Cortex of kidney (tissue), 1 donor: ENCODE measurements at places on chromosomes 6 and 20.

GRCh38 chr6:170439366-170440361 lies 113.4 kb downstream of the PSMB1 start:
- DNase-seq, result no peak

DNA sequence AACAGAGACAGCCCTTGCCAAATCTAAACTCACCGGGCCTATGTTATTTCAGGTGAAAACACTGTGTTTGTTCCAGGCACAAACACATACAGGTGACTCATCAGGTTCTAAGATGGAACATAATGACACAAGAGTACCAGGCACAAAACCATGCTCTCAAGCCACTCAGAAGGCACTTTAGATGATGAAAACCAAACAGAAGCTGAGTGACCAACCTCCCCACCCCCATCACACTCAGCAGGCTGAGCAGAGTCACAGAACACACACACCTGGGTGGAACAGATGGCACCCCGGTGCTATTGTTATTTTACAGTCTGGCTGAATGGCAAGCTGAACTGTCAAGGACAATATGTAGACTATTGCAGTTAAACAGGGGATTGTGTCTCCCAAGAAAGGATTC lies 20.6 kb upstream of the NKX2-2 start:
- DNase-seq, result no peak

DNA sequence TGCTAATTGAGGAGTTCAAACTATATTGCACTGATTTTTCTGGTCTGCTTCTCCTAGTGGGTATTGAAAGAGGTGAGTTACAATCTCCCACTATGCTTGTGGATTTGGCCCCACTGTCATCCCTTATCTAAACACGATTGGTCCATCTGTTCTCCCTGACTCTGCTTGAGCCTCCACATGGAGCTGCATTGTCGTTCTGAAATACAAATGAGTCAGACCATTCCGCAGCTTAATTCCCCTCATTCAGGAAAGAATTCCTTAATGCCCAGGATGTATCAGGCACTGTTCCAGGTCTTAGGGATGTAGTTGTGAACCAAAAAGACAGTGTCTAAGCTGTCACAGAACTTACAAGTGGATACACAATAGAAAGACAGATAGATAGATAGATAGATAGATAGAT lies 461.9 kb downstream of the QKI start:
- DNase-seq, result no peak

DNA sequence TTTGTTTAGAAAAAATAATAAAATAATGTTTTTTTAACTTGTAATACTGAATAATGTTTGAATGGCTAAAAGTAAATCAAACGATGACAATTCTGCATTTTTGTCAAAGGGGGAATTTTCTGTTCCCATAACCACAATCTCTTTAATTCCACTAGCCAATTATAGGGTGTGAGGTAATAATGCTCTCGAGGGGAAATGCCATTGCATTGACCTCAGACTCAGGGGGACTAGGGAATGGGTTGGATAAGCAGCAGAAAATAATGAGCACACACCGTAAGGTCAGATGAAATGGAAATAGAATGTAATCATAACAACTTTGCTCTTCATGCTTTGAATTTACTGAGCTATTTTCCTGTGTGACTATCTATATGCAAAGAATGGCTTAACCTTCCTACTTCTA lies 584.7 kb downstream of the RFPL4B start:
- no peak for DNase-seq

- DNase-seq, result no peak
Observed at GRCh38 chr6:137407816-137408215, 86.4 kb downstream of the OLIG3 start.

- peak; percentile 9 for DNase-seq
Observed at GRCh38 chr6:16238057-16238962, at the start of gene GMPR. Gene GMPR (plus strand): TSS chr6:16238587. CDS start chr6:16238694, 107 bp downstream.

GRCh38 chr20:58169450-58169849 lies 59.0 kb downstream of the ANKRD60 start:
- no peak for DNase-seq

DNA sequence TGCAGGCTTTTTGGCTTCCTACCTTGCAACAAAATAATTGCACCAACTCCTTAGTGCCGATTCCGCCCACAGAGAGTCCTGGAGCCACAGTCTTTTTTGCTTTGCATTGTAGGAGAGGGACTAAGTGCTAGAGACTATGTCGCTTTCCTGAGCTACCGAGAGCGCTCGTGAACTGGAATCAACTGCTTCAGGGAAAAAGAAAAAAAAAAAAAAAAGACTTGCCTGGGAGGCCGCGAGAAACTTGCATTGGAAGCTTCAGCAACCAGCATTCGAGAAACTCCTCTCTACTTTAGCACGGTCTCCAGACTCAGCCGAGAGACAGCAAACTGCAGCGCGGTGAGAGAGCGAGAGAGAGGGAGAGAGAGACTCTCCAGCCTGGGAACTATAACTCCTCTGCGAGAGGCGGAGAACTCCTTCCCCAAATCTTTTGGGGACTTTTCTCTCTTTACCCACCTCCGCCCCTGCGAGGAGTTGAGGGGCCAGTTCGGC lies 420 bp downstream of the SOX4 start:
- no peak for DNase-seq

DNA sequence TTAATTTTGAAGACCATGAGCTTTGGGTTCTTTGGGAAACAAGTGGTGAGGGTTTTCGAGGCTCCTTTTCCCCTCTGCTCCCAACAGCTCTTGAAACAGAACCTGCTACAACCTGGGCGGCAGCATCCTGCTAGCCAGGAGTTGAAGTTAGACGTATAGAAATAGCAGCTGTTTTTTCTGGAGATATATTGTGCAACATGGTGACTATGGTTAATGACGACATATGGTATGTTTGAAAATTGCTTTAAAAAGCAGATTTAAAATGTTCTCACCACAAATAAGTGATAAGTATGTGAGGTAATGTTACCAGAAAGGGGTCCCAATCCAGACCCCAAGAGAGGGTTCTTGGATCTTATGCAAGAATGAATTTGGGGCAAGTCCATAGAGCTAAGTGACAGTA lies 138.9 kb downstream of the PDE7B start:
- no peak for DNase-seq

GRCh38 chr20:59664421-59664941 lies 60.1 kb downstream of the PHACTR3 start:
- no peak for DNase-seq

- no peak for DNase-seq
Observed at GRCh38 chr6:168756009-168756634, 315.1 kb downstream of the SMOC2 start.

GRCh38 chr6:159415540-159415939 lies 246.3 kb downstream of the FNDC1 start:
- no peak for DNase-seq

DNA sequence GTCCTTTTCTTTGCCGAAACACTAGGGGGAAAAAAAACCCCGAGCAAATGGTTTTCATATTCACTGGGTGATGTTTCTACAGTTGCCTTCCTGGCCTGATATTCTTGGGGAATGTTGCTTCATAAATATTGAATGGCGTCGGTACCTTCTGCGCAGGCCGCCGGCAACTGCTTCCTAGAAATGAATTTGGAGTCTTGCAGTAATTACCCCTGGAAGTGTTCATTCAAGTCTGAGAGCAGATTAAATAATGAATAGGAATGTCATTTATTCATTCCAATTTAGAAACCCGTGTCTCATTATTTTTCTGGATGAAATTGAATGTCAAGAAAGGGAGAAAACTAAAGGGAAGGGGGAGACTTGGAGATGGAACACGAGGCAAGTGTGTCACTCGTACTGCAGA lies 179.4 kb upstream of the KCNG1 start:
- DNase-seq, result no peak

DNA sequence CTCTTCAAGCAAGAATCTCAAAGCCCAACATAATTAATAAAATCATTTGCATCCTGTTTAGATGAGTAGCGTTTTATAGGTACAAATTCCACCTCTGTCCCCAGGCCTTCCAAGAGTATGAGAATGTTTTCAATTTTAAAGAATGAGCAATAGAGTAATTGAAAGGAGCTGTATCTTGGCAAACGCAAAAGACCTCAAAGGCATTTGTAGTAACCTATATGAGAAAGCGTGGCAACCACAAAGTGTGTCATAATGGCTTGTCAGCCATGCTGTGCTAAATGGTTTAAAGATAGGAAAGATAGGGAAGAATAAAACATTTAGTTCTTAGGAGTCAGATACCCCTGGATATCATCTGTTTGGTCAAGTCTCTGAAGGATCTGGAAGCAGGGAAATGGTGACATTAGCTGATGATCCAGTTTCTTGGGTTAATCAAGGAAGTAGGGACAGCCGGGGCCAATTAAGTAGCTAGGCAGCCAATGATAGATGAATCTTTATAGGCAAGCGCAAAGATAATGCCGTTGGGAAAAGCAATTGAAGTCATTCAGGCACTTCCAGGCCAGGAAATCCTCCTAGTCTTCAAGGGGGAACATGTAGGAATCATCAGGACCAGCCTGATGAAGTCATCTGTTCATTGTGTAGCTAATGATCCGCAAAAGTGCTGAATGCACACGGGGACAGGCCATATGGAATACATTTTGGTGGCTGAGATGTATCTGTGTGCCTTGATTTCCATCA lies 71.5 kb upstream of the ISM1 start:
- DNase-seq, result no peak

DNA sequence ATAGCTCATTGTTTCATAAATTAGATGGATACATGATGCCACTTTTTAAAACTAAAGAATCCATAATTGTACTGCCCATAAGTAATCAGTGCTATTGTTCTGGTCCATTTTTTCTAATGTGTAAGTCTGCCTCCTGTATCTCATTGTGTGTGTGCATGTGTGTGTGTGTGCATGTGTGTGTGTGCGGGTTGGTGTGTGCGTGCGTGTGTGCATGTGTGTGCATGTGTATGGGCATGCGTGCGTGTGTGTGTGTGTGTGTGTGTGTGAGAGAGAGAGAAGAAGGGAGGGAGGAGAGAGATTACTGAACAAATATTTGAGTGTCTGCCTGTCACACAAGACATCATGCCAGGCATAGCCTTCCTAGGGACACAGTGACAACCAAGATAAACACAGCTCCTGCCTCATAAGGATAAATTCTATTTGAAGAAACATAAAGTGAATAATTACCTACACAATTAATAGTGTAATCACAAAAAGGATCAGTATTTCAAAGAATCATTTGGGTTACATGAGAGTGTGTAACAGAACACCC lies 33.2 kb upstream of the RPS6KA2 start:
- no peak for DNase-seq

- DNase-seq, result no peak
Observed at GRCh38 chr6:100509101-100509500, 44.4 kb upstream of the SIM1 start.

DNA sequence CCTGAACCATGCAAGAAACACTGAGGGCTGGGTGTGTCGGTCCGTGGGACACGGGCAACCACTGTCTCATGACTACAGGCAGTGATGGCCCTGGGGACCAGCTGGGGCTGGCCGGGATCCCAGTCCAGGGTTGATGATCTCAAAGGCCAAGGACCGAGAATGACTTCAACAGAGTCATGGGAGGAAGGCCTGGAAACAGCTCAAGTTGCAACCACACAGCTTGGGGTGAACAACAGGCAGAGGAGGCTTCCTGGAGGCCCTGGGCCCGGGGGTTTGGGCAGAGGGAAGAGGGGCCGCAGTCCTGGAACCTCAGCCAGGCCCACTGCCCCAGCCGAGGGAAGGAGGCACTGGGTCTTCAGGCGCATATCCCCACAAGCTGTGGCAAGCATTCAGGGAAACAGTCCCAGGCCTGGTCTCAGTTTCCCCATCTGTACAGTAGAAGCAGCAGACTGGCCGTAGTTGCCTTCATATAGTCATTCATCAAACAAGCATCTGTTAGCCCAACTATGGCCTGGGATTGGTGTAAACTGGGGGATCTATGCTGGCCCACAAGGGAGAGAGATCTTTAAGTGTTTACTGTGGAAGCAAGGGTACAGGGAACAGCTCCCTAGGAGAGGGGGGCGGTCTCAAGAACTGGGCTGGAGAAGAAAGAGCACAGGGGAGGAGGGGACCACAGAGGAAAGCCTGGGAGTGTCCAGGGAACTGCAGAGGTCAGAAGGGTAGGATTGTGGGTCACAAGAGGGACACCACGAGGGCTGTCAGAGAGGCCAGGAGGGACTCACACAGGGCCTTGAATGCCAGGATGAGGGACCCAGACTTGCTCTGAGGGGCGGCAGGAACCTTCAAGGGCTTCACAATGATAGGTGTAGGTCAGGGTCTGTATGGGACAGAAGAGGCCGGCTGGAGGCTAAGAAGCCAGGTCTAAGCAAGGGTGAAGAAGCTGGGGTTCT lies 2.1 kb downstream of the MYL9 start:
- no peak for DNase-seq

DNA sequence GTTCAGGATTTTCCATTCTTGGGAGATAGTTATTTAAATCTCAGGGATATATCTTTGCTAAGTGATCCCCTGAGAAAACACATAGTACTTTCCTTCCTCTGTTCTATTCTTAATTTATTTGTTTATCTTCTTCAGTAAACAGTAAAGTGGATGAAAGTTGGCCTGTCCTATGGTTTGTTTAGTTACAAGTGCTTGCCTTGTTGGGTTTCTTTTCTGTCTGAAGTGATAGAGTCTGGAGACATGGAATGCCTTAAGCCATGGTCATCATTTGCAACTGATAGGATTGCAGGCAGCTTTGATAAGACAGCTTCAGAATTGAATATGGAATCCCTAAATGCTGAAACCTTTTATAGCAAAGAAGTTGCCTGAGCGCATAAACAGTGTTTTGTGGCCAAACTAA lies 4.9 kb downstream of the ADGRG6 start:
- no peak for DNase-seq

- no peak for DNase-seq
Observed at GRCh38 chr6:53056273-53056672, 8.9 kb upstream of the FBXO9 start.

GRCh38 chr20:58303547-58303946 lies 6.0 kb upstream of the RAB22A start:
- DNase-seq, result no peak
